ENCODE measurements at places on chromosomes 2 and 18.

GRCh38 chr18:77820472-77820871, 570.8 kb downstream of the GALR1 start:
- DNase-seq: no peak

DNA sequence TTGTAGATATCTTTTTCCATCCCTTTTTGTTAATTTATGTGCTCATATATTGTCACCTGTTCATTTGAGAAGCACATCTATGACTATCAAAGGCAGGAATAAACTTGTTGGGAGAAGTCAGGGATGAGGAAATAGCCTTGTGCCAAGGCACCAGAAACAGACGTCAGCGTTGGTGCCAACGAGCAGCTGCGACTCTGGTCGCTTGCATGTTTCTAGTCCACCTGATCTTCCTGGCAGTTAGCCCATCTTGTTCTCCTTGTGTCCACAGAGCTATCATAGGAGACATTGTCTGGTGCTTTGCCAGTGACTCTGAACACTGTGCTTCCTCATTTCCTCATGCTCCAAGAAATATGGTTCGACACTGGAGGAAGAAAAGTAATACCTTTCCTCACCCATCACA, 374.4 kb downstream of the PTPRM start:
- DNase-seq: no peak

DNA sequence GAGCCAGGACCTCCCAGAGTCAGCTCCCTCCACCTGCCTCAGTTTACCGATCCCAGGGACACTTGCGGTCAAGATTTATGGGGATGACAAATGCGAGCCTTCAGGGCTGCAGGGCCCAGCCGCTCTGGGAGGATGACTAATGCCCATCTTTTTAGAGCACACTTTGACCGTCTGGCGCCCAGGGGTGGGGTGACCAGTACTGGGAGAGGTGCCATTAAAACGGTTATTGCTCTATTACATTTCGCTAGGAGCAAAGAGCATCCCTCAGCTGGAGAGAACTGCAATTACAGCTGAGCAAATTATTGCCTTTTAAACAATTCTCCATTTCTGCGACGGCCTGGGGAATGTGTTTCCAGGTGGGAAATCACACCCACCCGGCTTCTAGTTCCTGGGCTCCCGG, 42.6 kb upstream of the HPCAL1 start:
- no peak for DNase-seq

DNA sequence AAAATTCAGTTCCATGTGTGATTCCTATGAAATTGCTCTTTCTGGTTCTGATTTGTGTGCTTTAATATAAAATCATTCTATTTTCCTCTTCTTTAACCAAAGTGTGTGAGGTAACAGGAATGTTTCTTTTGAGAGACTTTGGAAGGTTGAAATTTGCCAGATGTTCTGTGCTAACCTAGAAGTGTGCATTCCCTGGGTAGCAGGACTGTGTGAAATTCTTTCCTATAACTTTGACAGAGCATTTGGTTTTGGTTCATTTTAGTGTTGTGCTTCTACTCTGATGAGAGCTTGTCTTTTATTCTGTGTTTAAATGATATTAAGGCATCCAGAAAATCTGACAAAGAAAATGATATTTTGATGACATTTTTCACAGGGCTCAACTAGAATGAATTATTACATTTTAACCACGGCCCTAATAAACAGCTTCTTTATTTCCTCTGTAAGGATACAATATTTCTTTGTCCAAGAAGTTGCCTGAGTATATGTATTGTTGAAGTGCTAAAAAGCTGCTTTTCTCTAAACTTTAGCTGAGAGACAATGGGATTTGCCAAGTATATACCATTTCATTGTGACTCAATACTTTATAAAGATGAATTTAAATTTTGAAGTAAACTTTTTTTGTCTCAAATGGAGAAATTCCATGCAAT, 34.7 kb upstream of the DLX1 start:
- DNase-seq: no peak
